Fibroblast of mammary gland (primary cell): ENCODE measurements at places on chromosomes 1 and 21.

- no peak for DNase-seq
Measured at GRCh38 chr1:21762022-21762404, 20.9 kb downstream of the USP48 start.

- no peak for DNase-seq
Measured at GRCh38 chr21:37264808-37265207, 2.3 kb downstream of the VPS26C start.

DNA sequence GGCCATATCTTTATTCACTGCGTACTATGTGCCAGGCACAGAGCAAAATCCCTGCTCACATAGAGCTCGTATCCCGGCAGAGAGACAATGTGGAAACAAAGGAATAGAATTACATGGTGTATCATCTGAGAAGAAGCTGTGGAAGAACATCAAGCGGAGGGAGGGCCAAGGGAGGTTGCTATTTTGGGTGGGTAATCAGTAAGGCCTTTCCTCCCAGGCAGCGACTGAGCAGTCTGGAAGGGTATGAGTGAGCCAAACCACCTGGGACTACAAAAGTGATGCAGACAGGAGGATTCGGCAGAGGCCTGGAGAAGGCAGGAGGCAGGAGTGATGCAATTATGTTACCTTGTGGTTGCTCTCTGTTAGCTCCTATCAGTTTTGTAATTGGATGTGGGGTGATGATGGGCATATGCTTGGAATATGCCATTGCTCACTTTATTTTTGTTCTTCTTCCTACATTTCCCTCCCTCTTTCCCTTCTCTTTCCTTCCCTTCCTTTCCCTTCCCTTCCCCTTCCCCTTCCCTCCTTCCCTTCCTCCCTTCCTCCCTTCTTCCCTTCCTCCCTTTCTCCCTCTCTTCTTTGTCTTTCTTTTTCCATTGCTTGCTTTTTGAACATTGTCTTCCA lies 172.9 kb downstream of the DISC1 start:
- peak; percentile 52 for DNase-seq

DNA sequence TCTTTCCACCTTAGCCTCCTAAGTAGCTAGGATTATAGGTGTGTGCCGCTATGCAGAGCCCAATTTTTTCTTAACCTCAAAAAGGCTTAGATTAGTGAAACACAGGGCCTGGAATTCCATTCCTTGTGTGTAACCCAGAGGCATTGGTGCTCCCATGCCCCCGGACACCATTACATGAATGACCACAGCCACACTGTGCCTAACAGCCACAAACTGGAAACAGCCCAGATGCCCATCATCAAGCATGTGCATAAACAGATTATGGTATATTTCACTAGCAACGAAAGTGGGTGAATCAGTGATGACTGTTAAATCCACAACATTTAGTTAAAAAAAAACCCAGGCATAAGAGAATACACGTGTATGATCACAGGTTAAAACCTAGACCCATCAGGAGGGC lies 24.4 kb downstream of the ADAM30 start:
- DNase-seq: peak; percentile 76

GRCh38 chr1:245692318-245692717 lies 537.5 kb downstream of the KIF26B start:
- no peak for DNase-seq

- DNase-seq: peak; percentile 72
Measured at GRCh38 chr1:87129606-87130005, 199.1 kb upstream of the LMO4 start.

DNA sequence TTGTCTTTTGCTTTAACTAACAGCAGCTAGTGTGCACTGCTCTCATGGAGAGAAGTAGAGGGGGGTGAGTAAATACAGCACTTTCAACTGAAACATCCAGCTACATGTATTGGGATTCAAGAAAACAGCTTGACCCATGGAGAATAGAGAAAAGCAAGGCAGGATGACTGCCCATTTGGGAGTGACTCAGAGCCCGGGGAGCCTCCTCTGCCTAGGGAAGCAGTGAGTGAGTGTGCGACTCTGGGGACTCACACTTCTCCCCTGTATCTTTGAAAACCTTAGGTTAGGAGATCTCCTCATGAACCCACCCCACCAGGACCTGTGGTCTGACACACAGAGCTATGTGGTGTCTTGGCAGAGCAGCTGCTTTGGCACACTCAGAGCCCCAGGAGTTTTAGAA lies 82.0 kb upstream of the PTGFR start:
- peak; percentile 88 for DNase-seq

GRCh38 chr1:234586892-234587485 lies 23.0 kb downstream of the IRF2BP2 start:
- DNase-seq: no peak

DNA sequence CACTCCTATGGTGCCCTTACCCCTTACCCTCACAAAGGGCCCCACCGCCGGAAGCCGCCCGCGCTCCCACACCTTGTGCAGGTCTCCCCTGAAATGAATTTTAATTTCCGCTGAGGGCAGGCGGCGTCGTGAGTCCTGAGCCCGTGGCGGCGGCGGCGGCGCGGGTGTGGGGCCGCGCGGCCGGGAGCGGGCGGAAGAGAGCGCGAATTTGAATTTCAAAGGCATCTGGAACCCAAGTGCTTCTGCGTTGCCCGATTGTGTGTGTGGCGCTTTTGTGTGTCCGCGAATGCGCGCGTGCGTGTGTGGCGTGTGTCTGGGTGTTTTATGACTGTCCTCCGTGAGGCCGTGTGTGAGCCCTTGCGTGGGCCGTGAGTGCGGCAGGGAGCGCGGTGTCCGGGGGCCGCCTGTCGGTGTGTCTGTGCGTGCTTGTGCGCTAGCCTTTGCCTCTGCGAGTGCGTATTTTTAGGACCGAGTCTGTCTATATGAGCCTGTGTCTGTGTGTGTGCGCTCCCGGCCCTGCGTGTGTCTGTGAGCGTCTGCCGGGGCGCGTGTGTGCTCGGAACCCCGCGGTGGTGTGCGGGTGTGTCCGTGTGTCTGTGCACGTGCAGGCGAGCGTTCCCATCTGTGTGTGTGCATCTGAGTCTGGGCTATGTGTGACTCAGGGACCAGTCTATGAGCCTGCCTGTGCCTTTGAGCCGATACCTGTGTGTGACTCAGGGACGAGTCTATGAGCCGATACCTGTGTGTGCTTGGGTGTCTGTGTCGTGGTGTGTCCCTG lies 7.9 kb upstream of the ADGRB2 start:
- DNase-seq: no peak

DNA sequence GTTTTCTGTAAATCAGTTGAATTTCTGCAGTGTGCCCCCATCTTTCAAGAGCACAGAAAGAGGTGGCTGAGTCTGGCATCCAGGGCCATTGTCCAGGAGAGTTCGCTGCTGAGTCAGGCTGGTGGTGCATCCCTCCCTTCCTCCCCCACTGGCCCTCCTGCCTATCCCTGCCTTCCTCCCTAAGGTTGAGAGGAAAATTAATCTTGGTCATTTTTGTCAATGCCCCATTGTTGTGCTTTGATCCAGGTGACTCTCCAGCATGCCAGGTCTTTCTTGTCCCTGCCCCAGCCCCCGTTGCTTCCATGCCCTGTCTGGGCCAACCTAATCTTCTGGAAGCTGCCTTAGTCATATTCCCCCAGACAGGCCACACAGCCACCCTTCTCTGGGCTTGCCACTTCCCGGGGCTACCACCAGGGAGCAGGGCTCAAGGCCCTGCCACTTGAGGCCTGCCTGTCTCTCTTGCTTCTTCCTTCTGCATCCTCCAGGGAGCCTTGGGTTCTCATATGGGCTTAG lies 26.6 kb downstream of the PROK1 start:
- DNase-seq: no peak

DNA sequence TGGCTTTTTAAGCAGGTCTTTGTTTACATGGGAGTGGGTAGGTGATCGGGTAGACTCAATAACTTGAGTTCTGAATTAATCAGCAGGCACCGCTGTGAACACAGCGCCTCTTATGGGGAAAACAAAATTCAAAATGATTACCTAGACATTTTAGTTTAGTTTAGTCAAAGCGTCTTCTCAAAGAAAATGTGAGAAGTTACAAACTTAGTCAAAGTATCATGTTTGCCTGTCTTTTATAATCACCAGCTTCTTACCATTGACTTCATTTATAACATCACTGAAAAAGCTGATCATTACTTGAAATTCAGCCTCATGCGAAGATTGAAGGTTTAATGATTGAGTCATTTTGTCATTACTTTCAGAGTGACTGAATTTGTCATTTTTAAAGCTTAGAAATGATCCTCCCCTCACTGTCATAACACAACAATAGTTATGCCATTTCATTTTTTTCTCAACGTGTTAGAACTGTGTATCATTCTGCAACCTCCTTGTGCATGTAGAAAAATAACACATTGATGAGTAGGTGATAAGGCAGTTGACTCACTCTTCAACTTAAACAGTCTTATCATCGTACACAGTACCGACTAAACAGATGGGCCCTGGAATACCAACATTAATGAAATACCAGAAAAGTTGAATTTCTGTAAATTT lies 188.5 kb downstream of the NFIA start:
- no peak for DNase-seq

DNA sequence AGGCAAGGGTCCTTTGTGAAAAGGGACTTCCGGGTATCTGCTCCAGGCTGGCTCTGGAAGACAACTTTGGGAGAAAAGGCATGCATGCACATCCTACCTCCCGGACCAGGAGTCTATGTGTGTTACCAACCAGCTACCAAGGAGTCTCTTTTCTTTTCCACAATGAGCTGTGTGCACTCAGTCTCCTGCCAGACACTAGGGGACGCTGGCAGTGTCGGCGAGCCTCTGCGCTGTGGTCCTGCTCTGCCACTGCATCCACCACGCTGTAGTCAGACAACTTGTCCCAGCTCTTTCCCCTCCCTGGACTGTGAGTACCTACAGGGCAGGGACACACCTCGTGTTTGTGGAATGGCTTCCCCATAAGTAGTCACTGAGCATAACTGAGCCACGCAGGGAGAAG lies 5.1 kb upstream of the SSR2 start:
- DNase-seq: peak; percentile 35

- DNase-seq: no peak
Measured at GRCh38 chr1:17574516-17574915, 35.0 kb downstream of the ARHGEF10L start.

GRCh38 chr1:19262047-19262446 lies 10.4 kb downstream of the MRTO4 start:
- no peak for DNase-seq

GRCh38 chr1:98081944-98082343 lies 161.1 kb upstream of the DPYD start:
- no peak for DNase-seq

DNA sequence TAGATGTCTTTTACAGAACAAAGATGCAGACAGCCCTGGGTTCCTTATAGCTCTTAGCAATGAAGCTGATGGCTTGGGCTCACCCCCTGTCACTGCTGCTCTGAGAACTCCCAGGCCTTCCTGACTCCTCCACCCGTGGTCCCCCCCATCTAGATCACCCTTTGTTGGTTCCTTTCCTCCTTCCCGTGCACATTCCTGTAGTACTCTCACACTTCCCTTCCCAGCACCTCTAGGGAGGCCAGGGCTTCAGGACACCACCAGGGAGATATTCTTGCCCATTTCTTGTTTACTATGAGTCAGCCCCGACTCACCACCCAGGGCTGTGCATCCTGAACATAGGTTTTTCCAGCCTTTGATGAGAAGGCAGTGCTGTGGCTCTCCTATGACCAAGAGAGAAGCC lies 14.4 kb upstream of the NOS1AP start:
- DNase-seq: peak; percentile 91

GRCh38 chr1:7076117-7076516 lies 290.9 kb downstream of the CAMTA1 start:
- DNase-seq: no peak

- peak; percentile 42 for DNase-seq
Measured at GRCh38 chr1:197029749-197030148, 37.3 kb downstream of the F13B start.

DNA sequence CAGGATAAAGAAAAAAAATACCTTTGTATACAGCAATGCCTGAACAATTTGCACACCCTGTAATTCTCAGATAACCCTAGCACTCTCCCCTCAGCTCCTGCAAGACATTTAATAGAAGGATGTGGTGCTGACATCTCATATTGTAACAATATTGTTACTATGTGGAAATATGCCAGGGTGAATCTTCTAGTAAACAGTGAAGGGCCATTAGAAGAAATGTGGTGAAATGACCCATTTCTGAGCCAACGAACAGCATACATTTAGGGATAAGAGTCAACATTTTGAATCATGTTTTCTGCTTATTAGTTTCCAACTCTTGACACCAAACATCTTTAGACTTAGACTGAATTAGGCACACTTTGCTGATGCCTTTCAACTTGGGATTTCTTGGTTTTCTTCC lies 188.2 kb downstream of the KAZN start:
- no peak for DNase-seq

- DNase-seq: peak; percentile 45
Measured at GRCh38 chr1:209319549-209319948, 264.0 kb upstream of the CAMK1G start.

DNA sequence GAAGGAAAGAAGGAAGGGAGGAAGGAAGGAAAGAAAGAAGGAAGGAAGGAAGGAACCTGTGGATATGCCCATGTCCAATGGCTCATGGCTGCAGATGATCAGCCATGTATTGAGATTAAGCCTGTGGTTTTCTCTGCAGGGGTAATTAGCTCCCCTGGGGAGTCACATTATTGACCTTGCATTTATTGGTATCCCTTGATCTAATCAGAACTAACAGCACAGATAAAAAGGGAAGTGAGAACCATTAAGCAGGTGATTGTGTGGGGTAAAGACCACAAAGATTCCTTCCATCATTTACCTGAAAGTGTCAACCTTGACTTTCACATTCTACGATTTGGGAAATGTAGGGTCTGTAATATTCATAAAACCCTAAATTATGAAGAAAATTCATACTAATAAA lies 390.7 kb downstream of the BRINP2 start:
- no peak for DNase-seq

DNA sequence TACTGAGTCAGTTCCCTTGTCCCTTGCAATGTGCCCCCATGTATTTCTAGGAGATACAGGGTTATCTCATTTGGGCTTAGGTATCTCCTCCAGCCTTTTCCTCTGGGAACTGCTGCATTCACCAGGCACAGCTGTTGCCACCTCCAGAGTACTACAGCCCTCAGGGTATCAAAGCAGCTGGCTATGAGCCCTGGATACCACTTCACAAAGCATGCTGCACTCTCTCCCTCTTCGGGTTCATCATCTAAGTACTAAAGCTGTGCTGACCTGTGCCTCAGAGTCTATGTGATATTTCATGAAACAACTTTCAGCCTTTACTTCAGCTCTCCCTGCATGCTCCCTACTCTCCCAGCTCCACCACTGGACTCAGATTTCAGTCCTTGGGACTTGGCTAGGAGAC lies 62.3 kb downstream of the CCDC185 start:
- DNase-seq: no peak

GRCh38 chr1:212594640-212595039 lies 13.9 kb upstream of the ATF3 start:
- DNase-seq: no peak

GRCh38 chr21:38300141-38300578 lies 43.4 kb downstream of the KCNJ15 start:
- no peak for DNase-seq
